Neural crest cell (in vitro differentiated cells): ENCODE measurements at places on chromosomes 11 and 22.

- no peak for DNase-seq
These were observed 937.9 kb upstream of the CCDC90B start for GRCh38 chr11:84224042-84224441.

DNA sequence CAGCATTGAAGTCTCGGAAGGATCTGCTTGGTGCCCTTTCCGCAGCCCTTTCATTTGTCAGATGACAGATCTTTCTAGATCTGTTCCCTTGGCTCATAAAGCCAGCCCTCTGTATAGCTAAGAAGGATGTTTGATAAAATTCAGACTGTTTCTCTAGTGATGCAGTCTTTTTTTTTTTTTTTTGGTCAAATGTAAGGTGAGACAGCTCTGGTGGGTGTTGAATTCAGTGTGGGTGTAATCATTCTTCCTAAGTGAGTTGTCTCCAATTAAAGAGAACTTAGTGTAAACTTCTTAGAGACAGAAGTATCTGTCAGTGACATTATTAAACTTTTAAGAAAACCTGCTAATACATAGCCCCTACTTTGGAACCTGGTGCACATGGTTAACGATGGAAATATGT is 53.3 kb downstream of the AAMDC start:
- no peak for DNase-seq

- no peak for DNase-seq
These were observed 3.6 kb downstream of the TP53I11 start for GRCh38 chr11:44947114-44947513.

DNA sequence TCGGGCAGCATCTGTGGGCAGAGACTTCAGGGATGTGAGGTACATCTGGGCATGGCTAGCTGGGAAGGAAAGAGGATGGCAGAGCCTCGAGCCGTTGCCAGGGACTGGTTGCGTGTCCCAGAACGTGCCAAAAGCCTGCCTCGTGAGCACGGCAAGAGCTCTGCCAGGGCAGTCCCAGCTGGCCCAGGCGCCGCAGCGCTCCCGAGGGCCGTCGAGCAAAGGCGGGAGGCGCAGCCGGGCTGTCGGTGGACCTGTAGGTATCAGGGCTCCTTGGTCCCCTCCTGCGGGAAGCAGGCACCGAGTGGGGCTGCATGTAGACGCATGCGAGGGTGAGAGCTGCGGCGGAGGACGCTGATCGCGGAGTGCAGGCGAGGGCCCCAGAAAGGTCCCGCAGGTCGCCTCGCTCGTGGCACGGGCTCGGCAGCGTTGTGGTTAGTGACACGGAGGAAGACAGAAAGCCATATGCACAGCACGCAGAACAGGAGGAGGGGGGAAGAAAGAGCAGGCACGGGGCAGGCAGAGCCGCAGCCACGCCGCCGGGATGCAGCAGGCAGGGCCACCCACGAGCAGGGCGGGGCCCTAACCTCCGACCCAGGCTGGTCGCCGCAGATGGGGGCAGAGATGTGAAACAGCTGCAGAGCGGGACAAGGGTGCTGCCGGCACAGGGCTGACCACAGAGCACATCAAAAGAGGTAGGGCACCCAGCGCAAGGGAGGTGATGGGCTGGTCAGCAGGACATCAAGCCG is 18.0 kb downstream of the LSP1 start:
- no peak for DNase-seq

GRCh38 chr11:6040874-6041273 is 10.3 kb upstream of the OR56A1 start:
- no peak for DNase-seq

GRCh38 chr11:107683807-107684206 is 28.0 kb downstream of the SLN start:
- no peak for DNase-seq

DNA sequence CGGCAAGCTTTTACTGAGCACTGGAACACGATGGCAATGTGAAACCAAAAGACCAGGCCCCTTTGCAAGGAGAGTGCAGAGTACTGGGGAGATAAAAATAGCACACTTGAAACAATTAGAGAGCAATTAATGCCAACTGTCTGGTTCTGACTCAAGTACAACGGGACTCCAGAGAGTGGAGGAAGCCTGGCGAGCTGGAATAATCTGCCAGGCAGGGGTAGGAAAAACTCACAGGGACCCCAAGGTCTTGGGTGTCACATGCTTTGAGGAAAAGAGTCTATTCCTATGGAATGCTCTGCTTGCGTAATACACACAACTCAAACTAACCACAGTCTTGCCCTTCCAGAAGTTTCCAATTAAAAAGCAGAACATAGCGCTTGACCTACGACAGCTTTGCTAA is 113.0 kb upstream of the CLMP start:
- no peak for DNase-seq

DNA sequence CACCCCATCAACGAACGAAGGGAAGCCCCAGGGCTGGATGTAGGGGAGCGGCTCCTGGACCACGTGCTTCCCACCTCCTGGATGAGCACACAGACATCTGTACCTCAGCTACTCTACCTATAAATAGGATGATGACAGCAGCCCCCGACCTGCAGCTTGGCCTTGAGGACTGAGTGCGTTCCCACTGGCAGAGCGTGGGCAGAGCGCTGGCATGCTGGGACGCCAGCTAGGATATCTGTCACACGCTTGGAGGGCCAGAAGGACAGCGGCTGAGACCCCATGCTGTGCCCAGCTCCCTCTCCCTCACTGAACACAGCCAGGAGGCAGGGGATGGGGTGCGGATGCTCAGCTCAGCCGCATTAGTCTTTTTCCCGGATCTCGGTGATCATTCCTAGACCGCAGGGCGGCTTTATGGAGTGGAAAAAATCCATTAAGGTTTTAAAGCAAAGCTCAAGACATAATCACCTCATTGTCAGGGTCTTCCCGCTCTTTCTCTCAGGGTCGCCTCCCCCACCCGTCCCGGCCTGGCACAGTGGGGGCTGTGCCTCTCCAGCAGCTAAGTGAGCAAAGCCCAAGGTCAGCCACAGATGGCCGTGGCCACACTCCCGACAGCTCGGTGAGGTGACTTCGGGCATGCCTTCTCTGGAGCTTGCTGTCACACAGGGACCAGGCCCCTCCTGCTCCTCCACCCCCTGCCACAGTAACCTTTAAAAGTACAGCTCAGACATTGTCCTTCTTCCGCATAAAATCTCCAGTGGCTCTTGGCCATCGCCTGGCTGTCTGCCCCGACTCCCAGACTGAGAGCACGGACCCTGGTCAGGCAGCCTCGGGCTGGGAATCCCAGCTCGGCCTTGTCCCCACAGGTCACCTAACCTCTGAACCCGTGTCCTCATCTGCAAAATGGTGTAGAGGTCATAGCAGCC is 69.6 kb upstream of the SHISAL1 start:
- DNase-seq, result no peak

GRCh38 chr22:43427296-43428004 is 15.6 kb downstream of the MPPED1 start:
- no peak for DNase-seq

GRCh38 chr22:49040111-49040510 is 787.6 kb downstream of the BRD1 start:
- no peak for DNase-seq

DNA sequence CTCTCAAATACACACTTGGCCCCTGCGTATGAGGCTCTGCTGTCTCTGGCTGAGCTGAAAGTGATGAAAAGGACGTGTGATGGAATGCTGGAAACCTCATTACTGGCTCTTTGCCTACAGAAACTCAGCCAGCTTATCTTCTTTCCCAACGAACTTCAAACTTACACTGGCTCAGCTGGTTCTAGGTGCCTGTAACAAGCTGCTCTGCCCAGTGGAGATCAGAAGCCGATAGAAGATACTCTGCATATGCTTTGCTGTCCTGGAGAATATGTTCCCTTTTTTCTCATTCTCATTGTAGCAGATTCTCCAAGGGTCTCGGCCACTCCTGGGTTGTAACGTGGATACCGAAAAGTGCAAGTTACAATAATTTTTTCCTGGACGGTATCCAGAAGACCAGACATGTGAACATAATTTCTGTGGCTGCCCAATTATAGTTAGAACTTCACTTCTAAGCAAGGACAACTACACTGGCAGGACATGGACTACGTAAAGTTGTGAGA is 405.3 kb upstream of the CCDC90B start:
- DNase-seq, result no peak

GRCh38 chr22:31136711-31137110 is 3.6 kb downstream of the PLA2G3 start:
- no peak for DNase-seq

- DNase-seq, result no peak
These were observed 933 bp upstream of the KRTAP5-10 start for GRCh38 chr11:71564430-71564829.

GRCh38 chr22:28600546-28601143 is 79.0 kb downstream of the TTC28 start:
- no peak for DNase-seq

DNA sequence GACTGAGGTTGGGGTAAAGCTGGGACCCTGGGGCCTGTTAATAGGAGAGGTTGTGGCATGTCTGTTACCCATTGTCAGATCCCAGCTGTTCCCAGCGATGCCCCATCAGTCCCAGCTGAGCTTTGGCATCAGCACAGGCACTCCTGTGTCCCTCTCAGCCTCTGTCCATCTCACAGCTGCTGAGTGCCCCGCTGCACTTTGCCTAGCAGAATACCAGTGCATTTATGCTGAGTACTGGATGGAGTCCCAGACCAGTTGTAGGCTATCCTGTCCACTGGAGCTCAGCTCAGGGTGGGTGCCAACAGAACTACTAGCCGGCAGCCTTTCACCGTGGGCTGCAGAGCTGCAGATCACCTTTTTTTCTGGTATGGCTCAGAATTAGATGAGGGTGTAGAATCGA is 9.9 kb downstream of the FXYD6 start:
- no peak for DNase-seq

GRCh38 chr11:114448749-114449482 is 9.6 kb downstream of the REXO2 start:
- no peak for DNase-seq

DNA sequence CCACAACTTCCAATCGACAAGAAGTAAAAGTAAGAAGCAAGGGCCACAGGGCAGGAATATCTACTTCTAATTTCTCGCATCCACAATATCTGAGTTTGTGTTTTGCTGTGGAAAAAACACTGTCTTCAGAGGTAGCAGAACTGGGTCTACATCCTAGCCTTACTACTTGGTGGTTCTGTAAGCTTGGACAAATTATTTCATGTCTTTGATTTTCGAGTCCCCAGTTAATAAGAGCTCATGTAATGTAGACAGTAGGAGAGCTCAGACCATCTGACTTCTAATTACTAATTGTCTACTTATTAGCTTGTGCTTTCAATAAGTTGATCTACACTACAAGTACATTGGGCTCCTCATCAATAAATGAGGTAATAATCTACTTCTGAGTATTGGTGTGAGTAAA is 13.3 kb upstream of the HBE1 start:
- DNase-seq, result no peak

DNA sequence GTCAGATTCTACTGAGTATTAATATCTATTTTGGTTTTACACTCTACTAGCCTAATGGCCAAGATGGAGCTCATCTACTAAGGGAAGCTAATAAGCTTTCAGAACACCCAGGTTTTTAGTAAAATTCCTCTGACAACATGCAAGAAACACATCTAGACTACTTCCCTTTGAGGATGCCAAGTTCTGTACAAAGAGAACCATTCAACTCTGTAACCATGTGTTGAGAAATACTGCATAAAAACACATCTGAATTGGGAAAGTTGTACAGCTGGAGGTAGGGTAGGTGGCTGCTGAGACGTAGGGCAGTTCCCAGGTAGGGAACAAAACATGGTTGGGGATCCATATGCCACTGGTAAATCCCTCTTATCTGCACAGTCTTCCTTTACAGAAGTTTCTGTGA is 66.2 kb downstream of the SC5D start:
- no peak for DNase-seq

DNA sequence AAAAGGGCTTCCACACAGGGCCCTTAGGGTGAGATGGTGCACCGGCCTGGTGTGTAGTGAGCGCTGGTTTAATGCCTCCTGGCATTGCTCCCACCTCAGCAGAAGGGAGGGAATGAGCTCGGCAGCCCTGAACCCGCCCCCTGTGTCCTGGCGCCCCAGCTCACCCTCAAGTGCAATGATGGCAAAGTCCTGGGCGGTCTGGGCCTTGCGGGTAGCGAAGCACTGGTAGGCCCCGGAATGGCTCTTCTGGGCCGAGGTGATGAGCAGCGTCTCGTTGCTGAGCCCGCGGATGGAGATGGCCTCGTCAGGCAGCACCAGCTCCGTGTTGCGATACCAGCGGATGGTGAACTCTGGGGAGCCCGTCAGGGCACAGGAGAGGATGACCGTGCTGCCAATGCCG is 193.3 kb downstream of the CEP164 start:
- no peak for DNase-seq

GRCh38 chr11:128022007-128022368 is 565.4 kb downstream of the ETS1 start:
- no peak for DNase-seq

GRCh38 chr11:116118138-116118470 is 613.9 kb upstream of the CADM1 start:
- DNase-seq, result no peak

DNA sequence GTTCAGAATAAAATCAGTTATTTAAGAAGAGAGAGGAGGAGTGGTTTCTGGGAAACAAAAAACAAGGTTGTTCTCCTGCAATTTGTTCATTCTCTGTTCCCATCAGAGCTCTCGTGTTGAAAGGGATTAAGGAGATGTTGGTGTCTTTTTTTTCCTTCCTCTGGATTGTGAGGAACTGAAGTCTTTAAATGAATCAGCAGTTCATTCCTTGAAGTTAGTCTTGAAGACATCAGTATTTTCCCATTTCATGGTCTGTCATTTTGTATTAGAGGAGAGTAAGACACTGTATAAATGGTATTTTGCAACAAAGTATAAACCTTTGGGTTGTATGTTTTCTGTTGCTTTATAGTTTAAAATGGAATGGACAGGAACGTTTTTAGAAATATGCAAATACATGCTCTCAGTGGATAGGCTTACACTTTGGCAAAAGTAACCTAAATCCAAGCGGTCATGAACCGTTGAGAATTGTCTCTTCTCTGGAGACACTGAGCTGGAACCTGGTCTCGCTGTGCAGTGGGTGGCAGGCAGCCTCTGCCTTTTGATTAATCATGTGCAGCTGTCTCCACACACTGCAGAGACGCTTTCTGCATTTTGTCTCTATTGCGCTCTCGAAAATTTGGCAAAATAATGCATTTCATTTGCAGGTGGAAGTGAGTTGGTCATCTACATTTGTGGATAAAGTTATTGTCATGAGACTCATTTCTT is 33.0 kb downstream of the SAMM50 start:
- no peak for DNase-seq
